ENCODE measurements at places on chromosomes 6 and 20.
A peak's percentile ranks its signal among the peaks of the same experiment; 100 is the strongest.

DNA sequence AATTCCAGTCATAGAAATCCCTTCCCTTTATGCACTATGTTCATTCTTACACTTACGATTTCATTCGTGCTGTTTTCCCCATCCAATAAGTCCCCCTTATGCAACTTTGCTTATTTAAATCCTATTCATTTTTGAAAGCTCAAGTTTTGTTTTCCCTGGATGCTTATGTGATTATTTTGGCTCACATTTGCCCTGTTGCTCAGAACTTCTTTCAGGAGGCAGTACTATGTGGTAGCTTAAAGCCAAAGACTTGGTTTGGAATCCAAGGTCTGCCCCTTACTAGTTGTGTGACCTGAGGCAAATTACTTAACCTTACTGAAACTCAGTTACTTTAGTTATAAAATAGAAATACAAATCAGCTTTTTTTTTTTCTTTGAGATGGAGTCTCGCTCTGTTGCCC, 59.6 kb downstream of the MOXD1 start:
- DNase-seq = no peak

DNA sequence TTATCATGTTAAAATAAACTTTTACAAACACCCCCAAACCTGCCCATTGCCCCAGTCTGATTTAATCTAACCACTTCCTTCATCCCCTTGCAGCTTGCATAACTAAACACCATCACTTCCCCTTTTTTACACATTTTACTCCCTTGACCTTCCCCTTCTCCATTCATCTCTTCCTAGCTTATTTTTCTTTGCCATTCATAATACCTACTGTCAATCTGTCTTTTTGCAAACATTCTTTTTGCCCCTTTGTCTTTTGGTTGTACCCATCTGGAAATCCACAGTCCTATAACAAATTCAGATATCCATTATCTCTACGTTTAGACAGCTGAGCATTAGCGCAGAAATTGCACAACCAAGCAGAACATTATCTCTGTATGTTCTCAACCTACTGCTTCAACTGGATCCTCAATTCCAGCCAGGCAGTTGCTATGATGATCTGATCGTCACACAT, 51.2 kb downstream of the C6orf52 start:
- DNase-seq = no peak

- DNase-seq = no peak
Observed at GRCh38 chr20:54208548-54209176, 775 bp downstream of the PFDN4 start.

- DNase-seq = peak; percentile 9
Observed at GRCh38 chr6:70166088-70166958, 136.6 kb downstream of the COL9A1 start.

GRCh38 chr20:45187693-45188092, 13.0 kb downstream of the PI3 start:
- no peak for DNase-seq

GRCh38 chr6:13304101-13304500, 24.2 kb downstream of the TBC1D7 start:
- DNase-seq = no peak

- no peak for DNase-seq
Observed at GRCh38 chr6:15993716-15994228, 135.1 kb upstream of the MYLIP start.

GRCh38 chr6:50962213-50962759, 143.6 kb downstream of the TFAP2B start:
- DNase-seq = no peak

- no peak for DNase-seq
Observed at GRCh38 chr20:53642196-53643030, 48.8 kb upstream of the ZNF217 start.

DNA sequence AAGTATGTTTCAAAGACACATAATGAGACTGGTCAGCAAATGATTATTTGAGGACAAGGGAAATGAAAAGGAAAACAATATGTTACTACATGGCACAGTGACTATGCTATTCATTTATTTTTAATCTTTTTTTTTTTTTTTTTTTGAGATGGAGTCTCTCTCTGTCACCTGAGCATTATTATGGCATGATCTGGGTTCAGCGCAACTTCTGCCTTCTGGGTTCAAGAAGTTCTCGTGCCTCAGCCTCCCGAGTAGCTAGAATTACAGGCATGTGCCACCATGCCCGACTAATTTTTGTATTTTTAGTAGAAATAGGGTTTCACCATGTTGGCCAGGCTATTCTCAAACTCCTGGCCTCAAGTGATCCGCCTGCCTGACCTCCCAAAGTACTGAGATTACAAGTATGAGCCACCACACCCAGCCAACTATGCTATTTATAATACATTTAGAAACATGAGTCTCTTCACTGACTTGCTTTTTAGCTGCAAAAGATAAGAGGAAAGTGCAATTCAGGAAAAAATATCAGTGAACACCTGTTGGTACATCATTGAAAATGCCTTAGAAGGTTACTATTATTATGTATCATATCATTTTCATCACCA, 3.4 kb downstream of the CALHM4 start:
- no peak for DNase-seq

DNA sequence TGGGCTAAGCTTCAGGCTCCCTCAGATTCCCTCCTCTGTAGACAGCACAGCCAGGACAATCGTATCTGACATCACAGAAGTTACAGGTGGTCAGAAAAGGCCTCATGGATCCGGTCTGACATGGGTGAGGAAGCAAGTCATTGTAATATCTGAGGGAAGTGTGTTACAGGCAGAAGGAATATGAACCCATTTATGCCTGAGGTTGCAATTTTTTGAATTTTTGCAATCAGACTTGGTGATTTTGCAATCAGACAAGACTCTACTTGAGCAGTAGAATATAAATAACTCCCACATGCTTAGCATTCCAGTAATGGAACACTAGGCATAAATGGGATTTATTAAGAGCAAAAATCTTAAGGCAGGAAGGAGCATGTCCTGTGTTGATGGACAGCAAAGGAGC, 52.1 kb downstream of the CBLN4 start:
- no peak for DNase-seq

DNA sequence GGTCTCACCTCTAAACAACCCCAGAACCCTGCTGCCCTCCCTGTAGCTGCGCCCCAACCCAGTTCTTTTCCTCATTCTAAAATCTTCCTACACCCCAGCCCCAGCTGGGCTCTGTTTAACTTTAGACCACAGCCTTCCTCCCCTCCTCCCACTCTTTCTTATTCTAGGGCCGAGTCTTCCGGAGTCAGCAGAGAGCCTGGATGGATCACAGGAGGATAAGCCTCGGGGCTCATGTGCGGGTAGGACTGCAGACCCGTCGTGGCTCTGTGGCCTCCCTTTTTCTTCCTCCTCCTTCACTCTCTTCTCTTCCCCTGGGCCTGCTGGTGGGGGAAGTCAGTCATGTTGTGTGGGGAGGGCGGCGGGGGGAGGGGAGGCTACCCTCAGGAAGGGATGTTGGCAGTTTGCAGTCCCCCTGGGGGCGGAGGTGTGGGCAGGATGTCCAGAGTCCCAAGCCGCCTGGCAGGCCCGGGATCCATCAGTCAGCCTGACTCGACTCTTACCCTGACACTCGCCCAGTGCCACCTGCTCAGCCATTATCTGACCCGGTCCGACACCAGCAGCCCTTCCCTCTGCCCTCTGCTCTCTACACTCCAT, 8.1 kb downstream of the CAPN11 start:
- no peak for DNase-seq

GRCh38 chr6:110414669-110415068, 706 bp downstream of the DDO start:
- DNase-seq = no peak

DNA sequence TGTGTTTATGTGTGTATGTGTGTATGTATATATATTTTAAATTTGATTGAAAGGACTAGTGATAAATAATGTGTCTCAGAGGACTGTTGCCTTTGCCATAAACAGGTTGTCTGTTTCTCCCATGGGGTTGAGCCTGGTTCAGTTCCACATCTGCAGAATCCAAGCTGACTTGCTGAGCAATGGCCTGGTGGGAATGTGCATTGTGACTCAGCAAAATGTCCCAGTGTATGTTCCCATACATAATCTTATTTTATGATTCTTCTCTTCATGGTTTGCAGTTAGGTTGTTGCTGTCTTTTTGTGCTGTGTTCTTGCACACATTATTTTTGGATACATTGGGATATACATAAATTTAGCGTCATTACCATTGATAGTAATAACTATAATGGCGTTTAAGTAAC, 115.6 kb upstream of the SLC24A3 start:
- DNase-seq = no peak

Measured in fibroblast of skin of left biceps (primary cell).